ENCODE measurements at places on chromosomes 16 and 17.

- peak; percentile 25 for DNase-seq
These were observed 623 bp downstream of the MBTPS1 start for GRCh38 chr16:84115919-84116719.

GRCh38 chr17:82070611-82071010 lies 5.0 kb upstream of the DUS1L start:
- no peak for DNase-seq

DNA sequence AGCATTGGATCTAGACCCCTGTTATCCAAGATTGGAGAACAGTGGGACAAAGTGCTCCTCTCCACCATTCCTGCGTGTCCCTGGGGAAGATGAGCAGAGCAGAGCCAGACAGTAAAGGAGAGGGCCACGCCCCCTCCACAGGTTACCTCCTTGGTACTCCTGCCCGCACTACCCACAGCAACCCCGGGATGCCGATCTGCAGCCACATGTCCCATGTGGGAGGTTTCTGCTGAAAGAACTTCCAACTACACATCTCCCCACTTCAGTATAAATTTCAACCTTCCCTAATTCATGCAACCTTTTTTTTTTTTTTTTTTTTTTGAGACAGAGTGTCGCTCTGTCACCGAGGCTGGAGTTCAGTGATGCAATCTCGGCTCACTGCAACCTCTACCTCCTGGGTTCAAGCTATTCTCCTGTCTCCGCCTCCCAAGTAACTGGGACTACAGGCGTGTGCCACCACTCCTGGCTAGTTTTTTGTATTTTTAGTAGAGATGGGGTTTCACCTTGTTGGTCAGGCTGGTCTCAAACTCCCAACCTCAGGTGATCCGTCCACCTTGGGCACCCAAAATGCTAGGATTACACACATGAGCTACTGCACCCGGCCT lies 2.3 kb downstream of the RAB37 start:
- no peak for DNase-seq

GRCh38 chr17:12230481-12231354 lies 210.0 kb downstream of the MAP2K4 start:
- DNase-seq = no peak

DNA sequence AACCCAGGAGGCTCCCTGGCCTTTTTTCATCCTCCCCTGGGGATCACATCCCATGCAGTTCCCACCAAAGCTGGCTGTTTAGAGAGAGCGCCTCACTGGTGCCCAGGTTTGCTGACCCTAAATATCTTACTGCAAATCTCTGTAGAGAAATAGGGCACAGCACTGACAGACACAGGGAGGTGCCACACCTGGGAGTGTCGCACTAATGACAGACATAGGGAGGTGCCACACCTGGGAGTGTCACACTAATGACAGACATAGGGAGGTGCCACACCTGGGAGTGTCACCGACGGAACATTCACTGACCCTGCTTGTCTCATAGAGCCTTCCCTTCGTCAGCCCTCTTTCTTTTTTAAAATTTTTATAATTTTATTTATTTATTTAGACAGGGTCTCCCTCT lies 25.6 kb downstream of the UNK start:
- no peak for DNase-seq

All from GM12891 (cell line).